ENCODE measurements at places on chromosomes 3 and 15. TPM values are rescaled to one million over a fixed set of nuclear protein-coding genes. Genes with fewer than 3 reads are reported as not detected.

GNAT1 gene
- total RNA-seq, result not detected

SEMA7A gene
- total RNA-seq, result 2.3 TPM

GOLGA8T gene
- total RNA-seq, result 0.26 TPM

ACAP2 gene
- total RNA-seq, result 86.5 TPM

CCDC54 gene
- total RNA-seq, result not detected

LINGO1 gene
- not detected for total RNA-seq

CERS3 gene
- total RNA-seq, result not detected

SLC12A1 gene
- not detected for total RNA-seq

SLC24A5 gene
- not detected for total RNA-seq

RNU6-1 gene
- not detected for total RNA-seq

ISL2 gene
- total RNA-seq, result 0.26 TPM

SCN11A gene
- under 0.01 TPM for total RNA-seq

NR1I2 gene
- total RNA-seq, result under 0.01 TPM

TLR9 gene
- under 0.01 TPM for total RNA-seq

SKOR1 gene
- 0.17 TPM for total RNA-seq

ROPN1 gene
- total RNA-seq, result not detected

C3orf49 gene
- not detected for total RNA-seq

SLC49A4 gene
- 20.6 TPM for total RNA-seq

EOGT gene
- total RNA-seq, result 50.9 TPM

TMEM158 gene
- 79.4 TPM for total RNA-seq

CHDH gene
- total RNA-seq, result 0.77 TPM

MFGE8 gene
- total RNA-seq, result 160 TPM

POTEB gene
- not detected for total RNA-seq

EPHA3 gene
- total RNA-seq, result 0.99 TPM

CHRM5 gene
- total RNA-seq, result not detected

PIGZ gene
- total RNA-seq, result 0.51 TPM

MYRIP gene
- under 0.01 TPM for total RNA-seq

GP5 gene
- total RNA-seq, result 0.17 TPM

BSN gene
- total RNA-seq, result under 0.01 TPM

ANKDD1A gene
- 6.7 TPM for total RNA-seq

STRIT1 gene
- not detected for total RNA-seq

SLC6A20 gene
- total RNA-seq, result not detected

GOLGA8N gene
- total RNA-seq, result 3.6 TPM
